ENCODE measurements at places on chromosomes 13 and 19.

- no peak for DNase-seq
Observed at GRCh38 chr19:447064-447426, 13.8 kb downstream of the SHC2 start.

DNA sequence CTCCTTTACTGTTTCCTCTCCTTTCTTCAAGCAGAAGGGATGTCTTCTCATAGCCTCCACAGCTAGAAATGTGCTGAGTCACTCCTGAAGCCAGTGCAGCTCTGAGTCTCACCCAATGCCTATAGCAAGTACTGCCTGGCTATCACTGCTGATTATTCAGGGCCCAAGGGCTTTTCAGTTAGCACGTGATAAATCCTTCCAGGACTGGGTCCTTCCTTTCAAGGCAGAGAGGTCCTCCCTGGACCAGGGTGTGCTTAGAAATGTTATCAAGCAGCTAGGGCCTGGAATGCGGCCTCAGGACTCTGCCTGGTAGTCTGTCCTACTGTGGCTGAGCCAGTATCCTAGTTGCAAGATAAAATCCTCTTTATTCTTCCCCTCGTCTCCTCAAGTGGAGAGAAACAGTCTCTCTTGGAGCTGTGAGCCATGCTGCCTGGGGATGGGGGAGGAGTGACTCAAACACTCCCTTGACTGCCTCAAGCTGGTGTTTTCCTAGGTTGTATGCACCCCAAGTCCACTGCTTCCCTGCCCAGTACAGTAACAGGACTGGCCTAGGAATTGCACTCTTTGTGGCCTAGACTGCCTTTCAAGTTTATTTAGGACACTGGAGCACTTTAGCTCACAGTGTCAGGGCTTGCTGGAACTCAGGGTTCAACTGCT is 198.7 kb upstream of the SERP2 start:
- peak; percentile 3 for DNase-seq

- no peak for DNase-seq
Observed at GRCh38 chr19:47416643-47416985, 2.7 kb downstream of the MEIS3 start.

DNA sequence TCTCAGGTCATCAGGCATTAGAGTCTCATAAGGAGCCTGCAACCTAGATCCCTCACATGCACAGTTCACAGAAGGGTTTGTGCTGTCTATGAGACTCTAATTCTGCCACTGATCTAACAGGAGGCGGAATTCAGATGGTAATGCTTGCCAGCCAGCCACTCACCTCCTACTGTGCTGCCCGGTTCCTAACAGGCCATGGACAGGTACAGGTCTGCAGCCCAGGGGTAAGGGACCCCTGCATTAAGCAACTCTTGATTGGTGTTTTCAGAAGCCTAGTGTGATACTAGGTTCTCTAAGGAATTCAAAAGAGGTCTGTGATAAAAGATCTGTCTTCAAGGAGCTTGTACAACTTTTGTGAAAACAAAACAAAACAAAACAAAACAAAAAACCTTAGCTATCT is 31.1 kb downstream of the CAB39L start:
- DNase-seq: no peak

GRCh38 chr13:91167706-91168385 is 179.6 kb upstream of the MIR17HG start:
- peak; percentile 35 for DNase-seq

DNA sequence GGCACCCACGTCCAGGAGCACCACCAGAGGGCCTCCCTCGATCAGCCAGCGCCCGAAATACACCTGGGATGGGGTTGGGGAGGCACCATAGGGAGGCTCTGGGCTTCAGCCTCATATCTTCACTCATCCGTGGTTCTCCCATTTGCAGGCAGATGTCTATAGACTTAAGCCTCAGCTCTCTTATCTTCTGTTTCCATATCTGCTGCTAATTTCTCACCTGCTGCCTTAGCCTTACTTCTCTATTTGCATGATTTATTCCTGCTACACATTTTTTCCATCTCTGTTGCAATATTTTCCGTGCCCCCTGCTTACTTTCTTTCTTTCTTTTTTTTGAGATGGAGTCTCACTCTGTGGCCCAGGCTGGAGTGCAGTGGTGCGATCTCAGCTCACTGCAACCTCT is 5.8 kb downstream of the GYS1 start:
- no peak for DNase-seq
